Caudate nucleus (tissue), 63 donors: ENCODE measurements at places on chromosomes 4 and X.

GRCh38 chr4:156732634-156733033 lies 239.0 kb downstream of the PDGFC start:
- no peak for DNase-seq

- DNase-seq: no peak
Observed at GRCh38 chrX:101195442-101196173, 24.0 kb upstream of the DRP2 start.

- DNase-seq: no peak
Observed at GRCh38 chrX:11465648-11466411, 172.6 kb downstream of the AMELX start.

- DNase-seq: no peak
Observed at GRCh38 chr4:1315306-1315705, 25.6 kb downstream of the MAEA start.

DNA sequence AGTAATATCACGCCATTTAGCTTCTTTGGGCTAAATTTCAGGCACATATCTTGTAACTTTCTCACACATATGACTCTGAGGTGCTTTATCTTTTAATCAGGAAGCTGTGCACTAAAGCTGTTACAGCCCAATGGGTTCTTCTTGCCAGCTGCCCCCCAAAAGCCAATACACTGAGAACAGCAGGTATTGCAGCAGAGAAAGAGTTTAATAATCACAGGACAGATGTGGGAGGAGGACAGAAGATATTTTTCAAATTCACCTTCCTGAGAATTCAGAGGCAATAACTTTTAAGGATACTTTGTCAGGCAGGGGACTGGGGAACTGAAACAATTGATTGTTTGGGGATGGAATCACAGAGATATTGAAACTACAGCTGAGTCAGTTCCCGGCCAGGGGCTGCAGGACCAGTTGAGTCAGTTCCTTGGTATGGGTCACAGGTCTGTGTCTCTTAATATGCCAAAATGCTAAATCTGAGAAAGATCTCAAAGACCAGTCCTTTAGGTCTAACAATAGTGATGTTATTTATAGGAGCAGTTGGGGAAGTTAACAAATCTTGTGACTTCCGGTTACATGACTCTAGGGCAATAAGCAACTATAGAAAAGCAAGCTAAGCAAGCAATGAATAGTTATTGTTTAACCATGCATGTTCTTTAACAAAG lies 28.1 kb downstream of the DDIT4L start:
- DNase-seq: no peak

- DNase-seq: no peak
Observed at GRCh38 chr4:76504613-76505465, 69.8 kb downstream of the SHROOM3 start.

DNA sequence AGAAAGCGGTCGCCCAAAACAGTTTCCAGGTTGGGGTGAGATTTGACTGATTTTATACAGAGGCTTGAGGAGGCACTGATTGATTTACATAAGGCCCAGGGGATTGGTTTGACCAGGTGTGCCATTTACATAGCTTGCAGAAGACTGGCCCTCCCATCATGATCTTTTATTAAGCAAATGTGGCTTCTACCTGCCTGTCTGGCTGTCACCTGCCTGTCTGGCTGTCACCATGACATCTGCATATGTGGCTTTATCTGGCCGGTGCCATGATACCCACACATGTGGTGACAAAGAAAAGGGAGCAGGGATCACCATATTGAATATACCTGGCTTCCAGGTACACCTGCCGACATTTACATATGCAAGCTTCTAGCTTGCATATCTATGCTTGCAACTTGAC lies 17.0 kb upstream of the CDS1 start:
- DNase-seq: no peak

- DNase-seq: no peak
Observed at GRCh38 chr4:42750091-42750490, 93.2 kb upstream of the ATP8A1 start.

DNA sequence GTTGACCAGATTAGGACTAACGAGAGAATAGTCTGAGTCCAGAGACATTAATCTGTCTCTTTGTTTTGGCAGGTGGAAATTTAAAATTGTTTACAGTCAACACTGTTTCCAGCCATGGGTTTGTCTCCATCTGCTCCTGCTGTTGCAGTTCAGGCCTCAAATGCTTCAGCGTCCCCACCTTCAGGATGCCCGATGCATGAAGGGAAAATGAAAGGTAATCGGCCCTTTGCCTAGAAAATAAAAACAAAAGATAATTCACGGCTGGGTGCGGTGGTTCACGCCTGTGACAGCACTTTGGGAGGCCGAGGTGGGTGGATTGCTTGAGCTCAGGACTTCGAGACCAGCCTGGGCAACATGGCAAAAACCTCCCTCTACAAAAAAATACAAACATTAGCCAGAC lies 815 bp downstream of the HCCS start:
- DNase-seq: no peak

DNA sequence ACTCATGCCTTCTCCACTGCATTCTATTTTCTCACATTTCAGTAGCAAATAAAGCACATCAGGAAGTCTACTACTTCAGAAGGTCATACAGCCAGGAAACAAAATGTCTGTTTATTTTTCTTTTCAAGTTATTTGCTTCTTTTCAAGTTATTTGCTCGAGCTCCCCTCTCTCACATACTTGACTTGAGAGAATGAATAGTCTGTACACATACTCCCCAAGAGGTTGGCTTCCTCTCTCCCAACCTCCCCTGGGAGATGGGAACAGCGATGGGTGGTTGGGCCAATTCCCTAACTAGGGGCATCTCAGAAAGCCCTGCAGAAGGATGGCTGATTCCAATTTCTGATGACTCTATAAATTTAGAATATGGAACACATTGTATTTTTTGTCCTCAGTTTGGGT lies 64.7 kb upstream of the PTPN13 start:
- DNase-seq: no peak

DNA sequence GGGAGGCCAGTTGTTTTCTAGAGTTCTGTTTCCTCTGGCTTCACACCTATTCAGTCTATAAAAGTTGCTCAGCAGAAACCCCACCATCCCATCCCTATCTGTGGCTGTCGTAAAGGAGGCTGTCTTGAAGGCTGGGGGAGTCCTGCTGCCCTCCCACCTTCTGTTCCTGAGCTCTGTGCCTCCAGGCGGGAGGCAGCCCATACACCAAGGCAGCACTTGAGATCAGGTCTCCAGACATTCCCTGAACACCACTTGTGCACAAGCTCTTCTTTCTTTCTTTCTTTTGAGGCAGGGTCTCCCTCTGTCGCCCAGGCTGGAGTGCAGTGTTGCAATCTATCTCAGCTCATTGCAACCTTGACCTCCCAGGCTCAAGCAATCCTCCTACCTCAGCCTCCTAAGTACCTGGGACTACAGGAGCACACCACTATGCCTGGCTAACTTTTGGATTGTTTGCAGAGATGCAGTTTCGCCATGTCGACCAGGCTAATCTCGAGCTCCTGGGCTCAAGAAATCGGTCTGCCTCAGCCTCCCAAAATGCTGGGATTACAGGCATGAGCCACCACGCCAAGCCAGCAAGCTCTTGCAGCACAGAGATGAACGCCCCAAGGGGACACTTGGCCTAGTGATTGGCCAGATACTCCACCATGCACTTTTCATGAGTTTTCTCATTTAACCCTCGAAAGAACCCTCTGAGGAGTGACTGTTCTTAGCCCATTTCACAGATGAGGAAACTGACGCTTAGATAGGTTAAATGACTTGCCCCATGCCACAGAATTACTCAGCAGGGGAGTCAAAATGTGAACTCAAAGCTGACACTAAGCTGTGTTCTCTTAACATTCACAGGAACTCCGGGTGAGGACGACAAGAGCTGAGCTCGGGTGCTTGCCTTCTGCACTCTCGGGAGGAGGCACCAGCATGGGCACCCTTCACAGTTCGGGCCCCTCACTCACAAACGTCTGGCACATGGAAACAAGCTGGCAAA lies 55.8 kb upstream of the ENPP6 start:
- DNase-seq: no peak

- DNase-seq: peak; percentile 14
Observed at GRCh38 chr4:35963974-35964515, 280.3 kb downstream of the ARAP2 start.

GRCh38 chrX:102995316-102995715 lies 58.2 kb downstream of the RAB40AL start:
- no peak for DNase-seq

DNA sequence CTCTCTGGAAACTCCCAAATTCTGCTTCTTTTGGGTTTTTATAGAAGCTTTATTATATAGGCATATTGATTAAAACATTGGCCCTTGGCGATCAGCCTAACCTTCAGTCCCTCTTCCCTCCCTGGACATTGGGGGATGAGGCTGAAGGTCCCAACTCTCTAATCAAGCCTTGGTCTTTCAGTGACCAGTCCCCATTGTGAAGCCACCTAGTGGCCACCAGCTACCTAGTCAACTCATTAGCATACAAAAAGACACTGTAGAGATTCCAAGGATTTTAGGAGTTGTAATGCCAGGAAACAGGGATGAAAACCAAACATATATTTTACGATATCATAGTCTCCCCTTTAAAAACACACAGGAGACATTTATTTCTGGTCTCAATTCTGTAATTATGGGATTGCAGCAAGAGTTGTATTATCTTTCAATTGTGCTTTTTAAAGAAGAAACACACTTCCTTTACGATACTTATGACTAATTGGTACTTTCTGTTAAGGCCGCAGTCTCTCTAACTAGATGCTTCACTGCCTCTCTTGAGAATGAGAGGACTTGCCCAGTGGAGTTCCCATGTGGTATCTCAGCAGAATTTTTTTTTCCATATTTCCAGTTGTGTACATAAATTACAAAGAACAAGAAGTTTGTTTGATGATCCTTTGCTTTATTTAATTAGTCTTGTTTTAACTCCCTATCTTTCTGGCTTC lies 58.2 kb downstream of the WDR17 start:
- DNase-seq: no peak

- DNase-seq: no peak
Observed at GRCh38 chrX:134957836-134958235, 33.0 kb upstream of the SMIM10 start.

DNA sequence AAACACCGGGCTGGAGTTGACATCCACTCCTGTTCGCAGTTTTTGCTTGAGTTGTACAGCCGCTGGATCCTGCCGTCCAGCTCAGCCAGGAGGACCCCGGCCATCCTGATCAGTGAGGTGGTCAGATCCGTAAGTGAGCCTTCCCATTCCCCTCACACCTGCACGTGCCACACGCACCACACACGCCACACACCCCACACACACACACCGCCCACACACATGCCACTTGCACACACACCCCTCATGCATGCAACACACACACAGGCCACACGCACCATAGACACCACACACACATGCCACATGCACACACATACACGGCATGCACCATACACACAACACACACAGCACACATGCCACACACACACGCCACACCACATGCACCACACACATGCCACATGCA lies 20.1 kb upstream of the MSANTD1 start:
- DNase-seq: no peak

- no peak for DNase-seq
Observed at GRCh38 chr4:5040856-5041620, 10.2 kb upstream of the STK32B start.
